ENCODE measurements at places on chromosomes 5 and 9. TPM values are rescaled to one million over a fixed set of nuclear protein-coding genes. Genes with fewer than 3 reads are reported as not detected.

ORM2 gene
- not detected for total RNA-seq

TMEM171 gene
- 65.9 TPM for total RNA-seq

HTR1A gene
- total RNA-seq: not detected

ST8SIA4 gene
- total RNA-seq: 13.9 TPM

ANKRD33B gene
- 0.46 TPM for total RNA-seq

PPP3R2 gene
- total RNA-seq: not detected

FAM221B gene
- not detected for total RNA-seq

OR1Q1 gene
- total RNA-seq: not detected

SURF4 gene
- 456 TPM for total RNA-seq

MAT2B gene
- total RNA-seq: 73.0 TPM

PCDHB2 gene
- 10.7 TPM for total RNA-seq

ZCCHC9 gene
- 21.8 TPM for total RNA-seq

RXRA gene
- 20.4 TPM for total RNA-seq

PCDHGB1 gene
- 8.1 TPM for total RNA-seq

IFNB1 gene
- total RNA-seq: not detected

ZNF483 gene
- total RNA-seq: 1.0 TPM

TMEM174 gene
- total RNA-seq: not detected

HEXB gene
- total RNA-seq: 209 TPM

POLR3G gene
- 14.2 TPM for total RNA-seq

AFAP1L1 gene
- total RNA-seq: 5.9 TPM

TNFSF8 gene
- total RNA-seq: not detected

SGCD gene
- total RNA-seq: 18.9 TPM

ZFP2 gene
- 0.92 TPM for total RNA-seq

GPR150 gene
- total RNA-seq: 1.6 TPM

DBH gene
- not detected for total RNA-seq

KIF3A gene
- 7.2 TPM for total RNA-seq

WHRN gene
- total RNA-seq: 0.83 TPM

FBXL7 gene
- total RNA-seq: 6.2 TPM

TAS2R1 gene
- total RNA-seq: not detected

PCDHGA4 gene
- 4.4 TPM for total RNA-seq

PHF24 gene
- not detected for total RNA-seq

SCGB3A2 gene
- total RNA-seq: not detected

PCDHB16 gene
- total RNA-seq: 12.2 TPM

C9orf153 gene
- total RNA-seq: not detected

DMRT3 gene
- total RNA-seq: not detected

TRPM3 gene
- 3.4 TPM for total RNA-seq

C9orf43 gene
- 0.19 TPM for total RNA-seq
